Stimulated activated effector memory CD8-positive, alpha-beta T cell treated with anti-CD3 and anti-CD28 coated beads, Interleukin-12 subunit alpha, Interleukin-12 subunit beta, amount 100 ng/mL, for 72 hours (primary cell): ENCODE measurements at places on chromosomes 6 and 20.

DNA sequence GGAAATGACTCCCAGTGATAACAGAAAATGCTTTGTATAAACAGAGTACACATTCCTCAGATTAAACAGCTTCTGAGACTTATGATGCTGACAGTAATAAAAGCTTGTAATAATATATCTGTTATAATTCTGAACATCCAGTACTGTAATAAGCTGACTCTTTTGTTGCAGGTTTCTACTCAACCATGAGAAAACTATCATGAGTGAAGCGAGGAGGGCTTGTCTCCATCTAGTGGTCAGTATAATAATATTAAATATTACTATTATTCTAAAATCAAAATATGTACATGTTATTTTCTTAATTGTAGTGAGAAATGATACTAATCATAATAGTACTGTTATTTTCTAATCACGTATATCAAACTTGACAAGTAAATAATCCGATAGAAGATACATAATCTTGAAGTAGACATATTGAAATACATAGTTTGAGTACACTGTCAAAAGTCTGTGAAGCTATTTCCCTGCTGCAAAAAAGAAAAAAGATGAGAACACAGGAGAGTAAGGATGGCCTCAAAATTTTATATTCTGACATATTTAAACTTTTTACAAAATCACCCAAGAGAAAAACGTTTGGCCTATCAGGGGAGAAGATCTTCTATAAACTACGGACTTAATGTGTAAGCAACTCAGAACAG is 183.1 kb downstream of the MOXD1 start:
- no peak for DNase-seq

DNA sequence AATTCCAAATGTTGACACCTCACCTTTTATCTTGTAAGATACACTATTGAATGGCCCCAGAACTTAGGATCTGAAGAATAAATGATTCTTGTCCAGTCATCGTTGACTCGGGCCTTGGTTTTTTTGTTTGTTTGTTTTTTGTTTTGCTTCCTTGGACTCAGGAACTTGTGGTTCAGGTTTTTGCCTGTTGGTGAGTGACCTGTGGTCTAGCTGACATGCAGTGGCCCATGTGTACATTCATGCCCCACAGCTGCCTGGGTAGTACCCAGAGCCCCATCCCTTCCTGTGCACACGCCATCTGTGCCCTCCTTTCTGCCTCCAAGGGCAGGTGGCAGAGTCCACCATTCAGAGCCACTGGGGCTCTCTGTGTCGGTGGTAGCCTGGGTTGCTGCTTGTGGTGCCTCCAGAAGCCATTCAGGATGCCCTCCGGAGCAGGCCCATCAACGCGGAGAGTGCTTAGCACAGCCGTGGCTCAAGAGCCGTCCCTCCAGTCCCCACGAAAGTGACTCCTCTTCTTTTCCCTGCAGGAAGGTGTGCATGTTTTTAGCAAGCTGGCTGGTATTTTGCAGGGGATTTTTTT is 85.9 kb downstream of the SYNJ2 start:
- no peak for DNase-seq

- DNase-seq = no peak
These were observed 352.6 kb downstream of the RIMS1 start for GRCh38 chr6:72238900-72239299.

DNA sequence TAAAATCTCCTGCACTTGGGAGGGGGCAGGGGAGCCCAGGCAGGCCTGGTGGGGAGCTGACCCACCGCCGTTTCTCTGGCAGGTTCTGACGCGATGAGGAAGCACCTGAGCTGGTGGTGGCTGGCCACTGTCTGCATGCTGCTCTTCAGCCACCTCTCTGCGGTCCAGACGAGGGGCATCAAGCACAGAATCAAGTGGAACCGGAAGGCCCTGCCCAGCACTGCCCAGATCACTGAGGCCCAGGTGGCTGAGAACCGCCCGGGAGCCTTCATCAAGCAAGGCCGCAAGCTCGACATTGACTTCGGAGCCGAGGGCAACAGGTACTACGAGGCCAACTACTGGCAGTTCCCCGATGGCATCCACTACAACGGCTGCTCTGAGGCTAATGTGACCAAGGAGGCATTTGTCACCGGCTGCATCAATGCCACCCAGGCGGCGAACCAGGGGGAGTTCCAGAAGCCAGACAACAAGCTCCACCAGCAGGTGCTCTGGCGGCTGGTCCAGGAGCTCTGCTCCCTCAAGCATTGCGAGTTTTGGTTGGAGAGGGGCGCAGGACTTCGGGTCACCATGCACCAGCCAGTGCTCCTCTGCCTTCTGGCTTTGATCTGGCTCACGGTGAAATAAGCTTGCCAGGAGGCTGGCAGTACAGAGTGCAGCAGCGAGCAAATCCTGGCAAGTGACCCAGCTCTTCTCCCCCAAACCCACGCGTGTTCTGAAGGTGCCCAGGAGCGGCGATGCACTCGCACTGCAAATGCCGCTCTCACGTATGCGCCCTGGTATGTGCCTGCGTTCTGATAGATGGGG is 3.0 kb downstream of the PRND start:
- DNase-seq = no peak

DNA sequence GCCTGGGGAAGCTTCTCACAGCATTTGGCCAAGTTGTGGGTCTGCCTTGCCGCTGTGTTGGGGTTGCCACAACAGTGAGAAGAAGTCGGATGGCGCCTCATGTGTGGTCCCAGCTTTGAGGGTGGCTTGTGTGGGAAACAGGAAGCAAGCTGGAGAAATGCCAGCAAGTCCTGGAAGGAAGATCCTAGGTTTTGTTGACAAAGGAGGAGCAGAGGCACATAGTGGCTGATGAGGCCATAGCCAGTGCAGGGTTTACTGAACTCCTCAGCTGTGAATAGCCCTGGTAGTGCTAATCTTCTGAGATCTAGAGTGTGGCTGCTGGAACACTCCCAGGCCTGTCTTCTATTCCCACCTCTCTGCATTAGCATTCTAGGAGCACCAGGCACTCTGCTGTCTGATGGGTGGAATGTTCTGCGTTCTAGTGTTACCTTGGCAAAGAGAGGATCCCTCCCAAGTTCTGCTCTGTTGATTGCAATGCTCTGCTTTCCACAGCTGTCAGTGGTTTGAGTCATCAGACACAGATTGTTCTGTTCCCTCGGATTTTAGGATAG is 25.2 kb downstream of the SNPH start:
- no peak for DNase-seq

DNA sequence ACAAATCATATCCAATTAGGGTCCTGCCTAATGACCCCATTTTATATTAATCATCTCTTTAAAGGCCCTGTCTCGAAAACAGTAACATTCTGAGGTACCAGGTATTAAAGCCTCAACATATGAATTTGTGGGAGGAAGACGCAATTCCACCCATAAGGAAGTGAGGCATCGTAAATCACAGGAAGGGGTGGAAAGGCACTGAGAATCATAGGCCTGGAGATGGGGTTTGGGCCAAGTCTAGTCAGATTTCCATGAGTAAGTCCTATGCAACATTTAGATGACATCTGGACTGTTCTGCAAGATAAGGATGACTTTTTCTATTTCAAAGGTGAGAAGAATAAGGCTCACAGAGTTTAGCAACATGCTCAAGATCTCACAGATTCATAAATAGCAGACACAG is 534.0 kb downstream of the KHDRBS2 start:
- no peak for DNase-seq
